Motor neuron (in vitro differentiated cells): ENCODE measurements at places on chromosomes 12 and 14.

DNA sequence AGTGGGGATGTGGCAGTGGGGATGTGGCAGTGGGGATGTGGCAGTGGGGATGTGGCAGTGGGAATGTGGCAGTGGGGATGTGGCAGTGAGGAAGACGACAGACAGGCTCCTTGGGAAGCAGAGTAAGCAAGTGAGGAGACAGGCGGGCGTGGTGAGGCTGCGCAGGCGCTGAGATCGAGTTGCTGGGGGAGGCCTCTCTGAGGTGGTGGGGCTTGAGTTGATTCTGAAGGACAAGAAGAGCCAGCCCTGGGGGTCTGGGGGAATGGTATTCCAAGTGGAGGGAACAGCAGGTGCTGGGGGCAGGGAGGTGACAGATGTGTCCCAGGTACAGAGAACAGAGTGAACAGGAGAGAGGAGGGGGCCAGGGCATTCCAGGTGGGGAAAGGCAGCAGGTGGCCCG is 33.8 kb upstream of the TSPAN9 start:
- ATAC-seq = no peak

DNA sequence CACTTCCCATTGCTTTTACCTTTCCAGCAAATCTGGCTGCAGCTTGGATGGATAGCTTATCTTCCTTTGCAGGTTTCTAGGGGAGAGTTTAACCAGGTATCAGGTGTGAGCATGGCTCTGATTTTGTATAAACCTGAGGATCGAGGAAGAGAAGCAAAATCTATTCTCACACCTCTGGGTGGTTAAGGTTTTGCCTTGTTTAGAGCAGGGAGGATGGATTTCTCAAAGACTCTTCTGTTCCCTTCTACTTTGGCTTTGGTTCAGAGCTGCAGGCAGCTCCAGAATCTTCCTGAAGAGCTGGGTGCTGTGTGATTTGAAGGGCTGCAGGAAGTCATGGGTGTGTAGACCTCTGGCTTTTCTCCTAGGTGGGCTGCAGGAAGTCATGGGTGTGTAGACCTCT is 1.7 kb downstream of the JDP2 start:
- ATAC-seq = no peak

DNA sequence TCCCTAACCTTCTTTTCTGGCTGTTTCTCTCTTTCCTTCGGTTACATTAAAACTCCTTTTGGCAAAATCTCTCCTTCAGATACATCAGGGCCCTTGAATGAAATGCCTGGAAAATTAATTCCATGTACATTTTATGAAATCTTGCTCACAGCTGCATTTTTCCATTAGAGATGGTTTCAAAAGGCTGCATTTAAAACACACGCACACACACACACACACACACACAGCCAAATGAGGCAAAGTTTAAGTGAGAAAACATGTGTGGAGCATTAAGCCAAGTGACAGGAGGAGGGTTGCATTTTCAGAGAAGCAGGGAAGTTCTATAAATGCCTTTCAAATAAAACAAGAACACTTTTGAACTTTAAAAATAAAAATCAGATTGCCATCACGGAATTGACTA is 216.4 kb downstream of the LRIG3 start:
- no peak for ATAC-seq

DNA sequence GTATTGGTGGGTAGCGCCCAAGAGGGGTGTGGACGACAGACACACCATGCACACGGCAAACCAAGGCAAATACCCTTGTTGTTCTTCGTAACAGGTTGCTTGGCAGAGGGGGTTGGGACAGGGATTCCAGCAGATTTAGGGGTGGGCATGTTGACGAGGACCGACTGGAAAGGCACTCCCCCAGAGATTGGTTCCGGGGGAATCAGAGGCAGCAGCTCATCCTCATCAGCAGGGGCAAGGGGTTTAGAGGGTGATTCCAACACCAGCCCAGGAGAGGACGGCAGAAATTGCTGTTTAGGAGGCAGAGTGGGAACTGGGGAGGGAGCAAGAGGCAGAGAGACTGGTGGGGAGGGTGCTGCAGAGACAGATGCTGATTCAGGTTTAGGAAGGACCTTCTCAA is 9.3 kb downstream of the NACA start:
- no peak for ATAC-seq

GRCh38 chr12:54432815-54433164 is 13.7 kb upstream of the ITGA5 start:
- no peak for ATAC-seq

DNA sequence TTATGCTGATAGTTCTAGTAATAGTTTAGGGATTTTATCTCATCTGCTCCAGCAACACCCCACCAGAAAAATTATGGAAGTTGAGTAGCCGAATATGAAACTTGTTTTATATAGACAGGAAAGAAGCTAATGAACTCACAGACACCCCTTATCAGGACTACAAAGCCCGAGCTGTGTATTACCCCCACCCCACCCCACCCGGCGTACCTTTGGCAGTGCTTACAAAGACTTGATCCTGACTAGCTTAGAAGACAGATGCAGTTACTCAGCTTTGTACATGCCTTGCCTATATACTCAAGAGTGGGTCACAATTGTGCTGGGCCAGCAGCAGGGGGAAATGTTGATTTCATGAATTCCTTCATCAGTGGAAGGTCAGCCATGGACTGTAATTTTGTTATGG is 22.4 kb downstream of the PROX2 start:
- ATAC-seq = no peak

- no peak for ATAC-seq
These were observed 223.4 kb upstream of the DIO2 start for GRCh38 chr14:80434574-80435321.

DNA sequence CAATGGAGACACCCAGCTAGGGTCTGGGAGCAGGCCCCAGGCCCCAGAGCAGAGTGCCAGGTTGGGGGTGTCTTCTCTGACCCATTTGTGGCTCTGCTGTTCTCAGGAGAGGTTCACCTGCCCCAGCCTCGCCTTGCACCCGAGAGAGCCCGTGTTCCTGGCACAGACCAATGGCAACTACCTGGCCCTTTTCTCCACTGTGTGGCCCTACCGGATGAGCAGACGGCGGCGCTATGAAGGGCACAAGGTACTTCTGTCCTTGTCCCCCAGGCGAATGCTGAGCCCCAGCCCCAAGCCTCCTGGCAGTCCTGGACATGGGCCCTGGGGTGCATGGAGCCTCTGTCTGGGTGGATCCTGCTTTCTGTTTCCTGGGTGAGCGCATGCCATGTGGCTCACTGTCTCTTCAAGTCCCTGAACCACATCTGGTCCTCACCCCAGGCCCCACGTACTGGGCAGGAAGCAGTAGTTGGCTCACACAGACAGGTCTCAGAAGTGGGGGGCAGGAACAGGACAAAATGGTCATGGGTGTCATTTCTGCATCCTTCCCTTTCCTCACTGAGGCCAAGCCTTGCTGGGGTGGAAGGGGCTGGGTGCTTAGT is 58.2 kb downstream of the BEGAIN start:
- no peak for ATAC-seq

DNA sequence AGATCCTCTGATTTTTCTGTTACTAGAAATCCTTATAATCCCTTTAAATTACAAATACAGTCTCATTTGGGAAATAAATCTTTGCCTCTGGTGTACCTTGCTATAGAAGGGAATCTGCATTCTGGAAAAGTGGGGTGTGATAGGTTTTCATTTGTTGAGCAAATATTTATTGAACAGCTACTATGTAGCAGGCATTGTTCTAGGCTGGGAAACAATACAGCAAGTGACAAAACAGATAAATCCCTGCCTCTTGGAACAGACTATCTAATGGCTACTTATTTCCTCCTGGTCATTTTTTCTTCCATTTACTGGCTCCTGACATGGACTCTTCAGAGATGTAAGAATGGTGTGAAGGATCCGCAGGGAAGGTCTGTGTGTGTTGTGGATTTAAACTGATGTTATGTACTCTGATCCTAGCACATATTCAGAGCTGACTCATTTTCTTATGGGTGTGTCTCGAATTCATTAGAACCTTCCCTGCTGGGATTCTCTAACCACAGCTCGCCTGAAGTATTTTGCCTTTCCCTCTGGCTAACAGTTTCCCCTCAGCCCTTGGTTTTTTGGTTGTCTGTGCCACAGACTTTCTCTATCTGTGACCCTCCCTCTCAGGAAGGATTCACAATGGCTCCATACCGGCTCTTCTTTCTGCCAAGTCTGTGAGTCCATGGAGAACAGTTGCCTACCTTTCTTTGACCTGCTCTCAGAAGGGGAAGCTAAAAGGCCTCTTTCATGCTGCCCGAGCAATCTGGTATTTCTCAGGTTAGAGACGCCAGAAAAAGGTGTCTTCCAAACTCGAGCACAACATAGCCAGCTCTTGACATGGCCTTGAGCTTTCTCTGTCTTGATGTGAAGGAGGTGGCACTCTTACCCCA is 53.7 kb downstream of the TMTC2 start:
- no peak for ATAC-seq

DNA sequence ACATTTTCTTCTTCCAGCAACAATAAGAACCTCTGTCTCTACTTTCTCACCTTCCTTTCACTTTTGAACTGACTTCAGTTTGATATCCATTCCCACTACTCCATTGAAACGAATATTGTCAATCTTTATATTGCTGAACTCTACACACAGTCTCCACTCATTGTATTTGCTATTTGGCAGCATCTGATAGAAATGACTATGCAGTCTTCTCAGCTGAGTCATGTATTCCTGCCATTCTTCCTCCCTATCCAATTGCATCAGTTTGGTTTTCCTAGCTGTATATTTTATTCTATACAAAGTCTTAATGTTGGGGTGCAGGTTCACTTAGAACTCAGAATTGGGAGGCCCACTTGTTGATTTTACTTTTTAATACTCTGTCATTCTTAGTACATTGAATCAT is 107.5 kb upstream of the CPNE8 start:
- no peak for ATAC-seq

- ATAC-seq = no peak
These were observed 22.6 kb downstream of the C12orf75 start for GRCh38 chr12:105352940-105353635.
